ENCODE measurements at places on chromosomes 11 and 22. TPM values are rescaled to one million over a fixed set of nuclear protein-coding genes. Genes with fewer than 3 reads are reported as not detected.

GRCh38 chr22:20654343-20655208 is 119.3 kb upstream of the SERPIND1 start:
- H3K36me3 ChIP-seq, result no peaks in the 10 kb centered on the region
- H3K4me1 ChIP-seq, result no peaks in the 10 kb centered on the region
- DNase-seq, result no peak
- H3K27me3 ChIP-seq, result no peaks in the 10 kb centered on the region

DNA sequence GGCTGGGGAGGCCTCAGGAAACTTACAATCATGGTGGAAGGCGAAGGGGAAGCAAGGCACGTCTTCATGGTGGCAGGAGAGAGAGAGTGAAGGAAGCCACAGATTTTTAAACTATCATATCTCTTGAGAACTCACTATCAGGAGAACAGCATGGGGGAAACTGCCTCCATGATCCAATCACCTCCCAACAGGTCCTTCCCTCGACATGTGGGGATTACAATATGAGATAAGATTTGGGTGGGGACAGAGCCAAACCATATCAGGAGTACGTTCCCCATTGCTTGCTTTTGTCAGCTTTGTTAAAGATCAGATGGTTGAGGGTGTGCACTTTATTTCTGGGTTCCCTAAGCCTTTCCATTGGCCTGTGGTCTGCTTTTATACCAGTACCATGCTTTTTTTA is 53.7 kb upstream of the E2F8 start:
- H3K27ac ChIP-seq, result no peak overlapping the region
- DNase-seq, result no peak
- H3K27me3 ChIP-seq, result peaks cover 17% of the 10 kb centered on the region

DNA sequence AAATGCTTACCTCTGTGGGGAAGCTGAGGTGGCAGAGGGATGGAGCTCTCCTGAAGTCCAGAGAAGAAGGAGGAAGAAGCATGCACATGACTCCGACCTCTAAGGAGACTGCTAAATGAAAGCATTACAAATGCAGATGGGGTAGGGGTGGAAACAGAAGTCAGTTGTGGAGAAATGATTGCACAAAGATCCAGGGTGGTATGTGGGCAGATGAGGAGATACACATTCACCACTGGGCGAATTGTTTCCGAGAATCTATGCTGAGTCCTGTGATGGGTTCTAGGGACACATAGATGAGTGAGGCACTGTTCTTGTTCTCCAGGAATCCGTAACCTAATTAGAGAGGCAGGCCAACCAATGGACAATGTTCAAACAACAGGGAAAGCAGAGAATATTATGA is 188.9 kb upstream of the ZBED5 start:
- no peak overlapping the region for H3K4me3 ChIP-seq
- no peaks in the 10 kb centered on the region for H3K36me3 ChIP-seq
- H3K4me1 ChIP-seq, result no peaks in the 10 kb centered on the region

DNA sequence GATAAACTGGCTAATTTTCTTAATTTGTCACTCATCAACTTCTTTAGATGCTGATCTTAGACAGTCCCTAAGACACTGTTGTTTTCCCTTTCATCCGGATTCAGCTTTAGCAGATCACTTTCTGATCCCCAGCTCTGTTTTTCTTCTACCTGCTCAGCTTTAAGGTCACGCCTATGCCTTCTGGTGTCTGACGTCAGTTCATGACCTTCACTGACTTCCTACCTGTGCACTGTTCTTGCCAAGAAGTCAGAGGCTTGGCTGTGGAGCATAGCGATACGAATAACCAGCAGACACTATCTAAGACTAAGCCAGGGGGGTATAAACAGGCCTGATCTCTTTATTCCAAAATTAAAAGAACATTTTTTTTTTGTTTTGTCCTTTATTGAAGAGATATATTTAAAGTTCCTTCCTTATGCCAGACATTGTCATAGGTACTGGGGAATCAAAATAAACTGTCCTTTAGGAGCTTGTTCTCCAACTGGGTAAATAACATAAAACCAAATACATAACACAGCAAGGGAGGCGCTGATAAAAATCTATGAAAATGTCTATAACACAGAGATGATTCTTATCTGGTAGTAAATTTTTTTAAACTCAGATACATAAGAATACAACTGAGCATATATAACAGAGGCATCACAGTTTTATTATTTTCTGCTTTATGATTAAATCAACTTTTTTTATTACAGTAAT is 352.2 kb upstream of the CTSC start:
- H3K27ac ChIP-seq, result no peak overlapping the region
- H3K4me1 ChIP-seq, result no peaks in the 10 kb centered on the region
- H3K4me3 ChIP-seq, result no peak overlapping the region
- no peaks in the 10 kb centered on the region for H3K36me3 ChIP-seq
- no peak for DNase-seq

RFPL2 gene
- not detected for total RNA-seq

DNA sequence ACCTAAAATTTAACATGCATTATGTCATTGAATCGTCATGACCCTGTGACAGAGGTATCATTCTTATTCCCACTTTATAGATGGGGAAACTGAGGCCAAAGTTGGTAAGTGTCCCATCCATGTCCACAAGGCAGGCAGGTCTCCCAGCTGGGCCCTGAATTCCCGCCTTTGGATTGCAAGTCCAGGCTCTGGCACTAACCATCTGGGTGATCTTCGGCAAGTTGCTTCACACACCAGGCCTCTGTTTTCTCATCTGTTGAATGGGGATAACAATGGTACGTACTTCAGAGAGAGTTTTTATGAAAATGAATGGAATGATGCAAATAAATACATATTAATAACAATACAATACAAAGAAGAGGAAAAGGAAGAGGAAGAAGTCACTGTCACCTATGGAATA is 3.4 kb downstream of the CRYBB3 start:
- H3K4me1 ChIP-seq, result no peaks in the 10 kb centered on the region
- H3K27me3 ChIP-seq, result peaks cover 4% of the 10 kb centered on the region
- no peaks in the 10 kb centered on the region for H3K36me3 ChIP-seq
- DNase-seq, result no peak
- no peak overlapping the region for H3K27ac ChIP-seq

- no peaks in the 10 kb centered on the region for H3K27me3 ChIP-seq
- H3K36me3 ChIP-seq, result no peaks in the 10 kb centered on the region
- H3K4me3 ChIP-seq, result no peak overlapping the region
- peaks cover 34% of the 10 kb centered on the region for H3K4me1 ChIP-seq
- no peak overlapping the region for H3K27ac ChIP-seq
These were observed 108.4 kb downstream of the GGTLC2 start for GRCh38 chr22:22752556-22753477.

DNA sequence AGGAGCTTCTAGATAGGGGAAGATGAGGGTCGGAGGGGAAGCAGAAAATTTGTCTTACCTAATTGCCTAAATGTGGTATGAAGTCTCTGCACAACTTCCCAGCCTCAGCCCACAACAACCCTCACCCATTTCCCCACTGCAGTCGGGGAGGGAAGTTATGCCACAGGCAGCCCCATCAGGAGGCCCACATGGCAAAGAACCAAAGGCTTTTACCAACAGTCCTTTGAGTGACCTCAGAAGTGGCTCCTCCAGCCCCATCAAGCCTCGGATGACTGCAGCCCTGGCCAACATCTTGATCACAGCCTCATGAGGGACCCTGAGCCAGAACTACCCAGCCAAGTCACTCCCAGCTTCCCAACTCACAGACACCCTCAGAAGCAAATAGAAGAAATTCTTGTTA is 54.8 kb downstream of the CHST1 start:
- no peak overlapping the region for H3K27ac ChIP-seq
- no peak overlapping the region for H3K4me3 ChIP-seq
- DNase-seq, result no peak
- no peaks in the 10 kb centered on the region for H3K36me3 ChIP-seq

DNA sequence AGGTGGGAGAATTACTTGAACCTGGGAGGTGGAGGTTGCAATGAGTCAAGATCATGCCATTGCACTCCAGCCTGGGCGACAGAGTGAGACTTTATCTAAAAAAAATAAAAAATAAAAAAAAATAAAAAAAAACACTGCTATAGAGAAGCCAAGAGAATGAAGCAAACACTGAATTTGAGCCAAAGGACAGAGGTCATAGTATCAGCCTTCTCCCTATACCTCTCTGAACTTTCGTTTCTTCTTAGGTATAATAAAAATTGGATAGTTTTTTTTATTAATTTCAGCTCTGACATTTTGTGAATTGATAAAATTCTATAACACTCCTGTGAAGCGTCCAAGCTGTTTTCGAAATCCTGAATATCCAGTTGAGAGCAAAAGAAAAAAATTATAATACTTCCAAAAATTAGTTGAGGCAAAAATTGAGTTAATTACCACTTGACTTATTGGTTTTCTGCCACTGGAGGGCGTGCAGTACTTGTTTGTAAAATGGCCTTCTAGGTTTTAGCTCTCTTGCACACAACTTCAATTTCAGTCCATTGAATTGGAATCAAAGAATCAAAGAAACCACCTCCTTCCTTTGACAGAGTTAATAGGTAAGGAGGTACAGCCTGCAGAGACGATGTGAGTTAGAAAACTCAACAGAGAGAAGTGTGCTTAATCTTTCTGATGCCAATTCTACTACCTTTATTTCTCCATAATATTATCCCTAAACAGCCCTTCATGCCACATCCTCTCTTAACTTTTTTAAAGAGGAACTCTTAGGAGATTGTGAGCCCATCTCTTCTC is 143.2 kb downstream of the BBOX1 start:
- no peak for DNase-seq
- H3K27ac ChIP-seq, result no peak overlapping the region
- no peaks in the 10 kb centered on the region for H3K36me3 ChIP-seq
- no peaks in the 10 kb centered on the region for H3K4me1 ChIP-seq
- H3K4me3 ChIP-seq, result no peak overlapping the region
- H3K27me3 ChIP-seq, result peaks cover 5% of the 10 kb centered on the region

GRCh38 chr11:36033082-36033751 is 89.4 kb downstream of the LDLRAD3 start:
- no peak overlapping the region for H3K4me3 ChIP-seq
- H3K27me3 ChIP-seq, result no peaks in the 10 kb centered on the region
- H3K36me3 ChIP-seq, result no peaks in the 10 kb centered on the region
- no peaks in the 10 kb centered on the region for H3K4me1 ChIP-seq
- no peak overlapping the region for H3K27ac ChIP-seq

- H3K36me3 ChIP-seq, result no peaks in the 10 kb centered on the region
- no peaks in the 10 kb centered on the region for H3K4me1 ChIP-seq
- H3K4me3 ChIP-seq, result no peak overlapping the region
- H3K27ac ChIP-seq, result no peak overlapping the region
These were observed 62.5 kb downstream of the MACROD1 start for GRCh38 chr11:64103277-64103985.

DDI1 gene
- total RNA-seq, result not detected

DNA sequence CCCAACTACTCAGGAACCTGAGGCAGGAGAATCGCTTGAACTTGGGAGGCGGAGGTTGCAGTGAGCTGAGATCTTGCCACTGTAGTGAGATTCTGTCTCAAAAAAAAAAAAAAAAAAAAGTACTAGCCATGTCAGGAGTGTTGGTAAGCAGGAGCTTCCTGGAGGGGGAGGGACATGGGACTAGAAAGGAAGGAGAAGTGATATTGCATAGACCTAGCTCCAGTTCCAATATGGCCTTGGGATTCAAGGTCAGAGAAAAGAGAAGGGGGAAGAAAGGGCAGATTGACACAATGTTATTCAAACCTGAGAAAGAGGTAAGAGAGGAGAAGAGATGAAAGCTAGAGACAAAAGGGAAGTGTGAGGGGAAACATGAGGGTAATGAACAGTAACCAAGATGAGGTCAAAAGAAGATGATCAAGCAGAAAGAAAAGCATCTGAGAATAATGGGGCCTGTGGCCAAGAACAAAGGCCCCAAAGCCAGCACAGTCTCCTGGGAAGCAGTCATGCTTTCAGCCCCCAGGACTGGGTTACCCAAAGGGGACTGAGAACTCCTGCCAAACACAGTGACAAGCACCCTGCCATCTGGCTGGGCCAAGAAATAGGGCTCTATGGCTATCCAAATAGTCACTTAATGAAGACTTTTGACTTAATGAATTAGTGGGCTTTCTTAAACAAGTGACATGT is 51.7 kb upstream of the FTH1 start:
- H3K4me3 ChIP-seq, result no peak overlapping the region
- peaks cover 5% of the 10 kb centered on the region for H3K27me3 ChIP-seq
- no peak for DNase-seq
- peaks cover 8% of the 10 kb centered on the region for H3K4me1 ChIP-seq
- no peaks in the 10 kb centered on the region for H3K36me3 ChIP-seq

RASL10A gene
- 0.98 TPM for total RNA-seq

DNA sequence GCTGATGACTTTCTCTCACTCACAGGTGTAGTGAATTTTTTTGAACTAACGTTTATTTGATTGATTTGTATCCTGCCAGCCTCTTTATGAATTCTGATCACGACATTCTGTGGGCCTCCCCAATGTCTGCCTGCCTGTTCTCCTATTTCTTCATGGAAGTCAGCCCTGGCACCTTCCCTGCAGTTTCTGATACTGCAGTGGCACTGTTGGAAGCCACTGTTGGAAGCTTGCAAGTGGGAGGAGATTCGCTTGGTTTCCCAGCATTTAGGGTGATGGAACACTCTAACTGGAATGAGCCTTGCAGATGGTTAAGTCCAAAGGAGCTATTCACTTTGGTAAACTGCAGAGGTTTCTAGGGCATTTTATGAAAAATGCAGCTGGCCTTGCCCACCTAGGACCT is 1.3 kb upstream of the THY1 start:
- DNase-seq, result no peak
- H3K4me1 ChIP-seq, result peaks cover 17% of the 10 kb centered on the region
- peaks cover 65% of the 10 kb centered on the region for H3K27me3 ChIP-seq
- no peak overlapping the region for H3K27ac ChIP-seq
- H3K4me3 ChIP-seq, result no peak overlapping the region

GGTLC2 gene
- not detected for total RNA-seq

GRCh38 chr11:130999992-131000770 is 83.9 kb upstream of the SNX19 start:
- no peaks in the 10 kb centered on the region for H3K36me3 ChIP-seq
- H3K4me3 ChIP-seq, result no peak overlapping the region
- no peak for DNase-seq
- H3K27ac ChIP-seq, result no peak overlapping the region
- H3K27me3 ChIP-seq, result no peaks in the 10 kb centered on the region

RAPSN gene
- total RNA-seq, result 3.5 TPM

DEPDC7 gene
- total RNA-seq, result 0.27 TPM

PLXNB2 gene
- 20.6 TPM for total RNA-seq

OSBP2 gene
- 0.56 TPM for total RNA-seq

IL18 gene
- 1.00 TPM for total RNA-seq

- H3K4me1 ChIP-seq, result peaks cover 12% of the 10 kb centered on the region
- H3K4me3 ChIP-seq, result no peak overlapping the region
- no peak overlapping the region for H3K27ac ChIP-seq
- H3K36me3 ChIP-seq, result peaks cover 82% of the 10 kb centered on the region
- H3K27me3 ChIP-seq, result no peaks in the 10 kb centered on the region
These were observed 21.7 kb upstream of the ARFGAP3 start for GRCh38 chr22:42878561-42879305.

NNMT gene
- total RNA-seq, result not detected

DNA sequence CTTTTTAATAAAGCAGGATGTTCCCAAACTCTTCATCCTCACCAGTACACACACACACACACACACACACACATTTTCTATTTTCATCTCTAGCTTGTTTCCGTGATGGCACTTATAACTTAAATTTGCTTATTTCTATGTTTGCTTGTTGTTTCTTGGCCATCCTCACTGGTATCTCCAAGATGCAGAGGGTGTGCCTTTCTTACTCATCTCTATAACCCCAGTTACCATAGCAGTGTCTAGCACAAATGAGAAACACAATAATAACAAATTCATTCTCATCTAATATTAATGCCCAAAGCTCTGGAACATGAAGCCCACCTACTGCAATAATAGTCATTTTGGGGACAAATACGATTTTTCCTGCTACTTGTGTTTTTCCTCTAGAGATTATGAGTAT is 156.3 kb downstream of the GRM5 start:
- H3K27me3 ChIP-seq, result no peaks in the 10 kb centered on the region
- H3K36me3 ChIP-seq, result no peaks in the 10 kb centered on the region
- H3K27ac ChIP-seq, result no peak overlapping the region
- no peak for DNase-seq
- no peaks in the 10 kb centered on the region for H3K4me1 ChIP-seq
- no peak overlapping the region for H3K4me3 ChIP-seq

KDELR3 gene
- not detected for total RNA-seq
